ENCODE measurements at places on chromosomes 12 and 14. TPM values are rescaled to one million over a fixed set of nuclear protein-coding genes. Genes with fewer than 3 reads are reported as not detected.

Gene ATN1
- 66.4 TPM for polyA plus RNA-seq

Gene NOXRED1
- polyA plus RNA-seq = 0.31 TPM

Gene TPH2
- not detected for polyA plus RNA-seq

Gene KRR1
- polyA plus RNA-seq = 48.4 TPM

Gene PAH
- polyA plus RNA-seq = not detected

Gene SYCP3
- polyA plus RNA-seq = 0.94 TPM

DNA sequence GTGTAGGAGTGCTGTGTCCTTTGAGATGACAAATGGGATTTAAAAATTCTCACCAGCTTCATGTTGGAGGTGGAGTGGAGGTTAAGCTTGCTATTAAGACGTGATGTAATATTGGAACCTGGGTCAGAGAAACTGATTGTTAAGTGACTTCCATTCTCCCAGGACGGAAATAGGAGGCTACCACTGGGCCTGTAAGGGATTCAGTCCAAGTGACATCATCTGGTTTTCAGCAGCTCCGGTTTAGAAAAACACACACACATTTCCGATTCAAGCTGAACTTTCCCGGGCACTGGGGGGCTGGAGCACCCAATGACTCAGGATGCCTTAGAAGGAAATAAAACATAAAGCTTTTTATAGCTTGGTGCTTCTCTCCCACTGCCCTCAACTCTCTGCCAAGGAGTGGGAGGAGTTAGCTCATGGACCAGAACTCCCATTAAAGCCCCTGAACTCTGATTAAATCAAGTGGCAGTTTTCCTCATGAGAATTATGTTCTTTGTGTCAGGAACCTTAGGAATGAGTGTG, 12.4 kb downstream of the CALM1 start:
- DNase-seq = peak; percentile 91

- DNase-seq = no peak
Measured at GRCh38 chr14:80847070-80847469, 94.5 kb downstream of the CEP128 start.

DNA sequence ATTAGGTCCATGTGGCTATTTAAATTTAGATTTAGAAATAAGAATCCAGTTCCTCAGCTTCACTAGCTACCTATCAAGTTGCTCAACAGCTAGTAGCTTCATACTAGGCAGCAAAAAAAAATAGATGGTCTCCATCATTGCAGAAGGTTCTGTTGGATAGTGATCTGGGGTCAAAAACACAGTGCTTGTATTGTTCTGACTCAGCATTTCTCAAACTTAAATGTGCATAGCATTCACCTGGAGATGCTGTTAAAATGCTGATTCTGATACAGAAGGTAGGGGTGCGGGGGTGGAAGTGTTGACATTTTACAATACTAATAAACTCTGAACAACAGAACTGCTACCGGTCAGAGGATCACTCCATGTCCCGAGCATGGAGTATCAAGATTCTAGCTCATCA, 51.3 kb downstream of the PRICKLE1 start:
- no peak for DNase-seq

DNA sequence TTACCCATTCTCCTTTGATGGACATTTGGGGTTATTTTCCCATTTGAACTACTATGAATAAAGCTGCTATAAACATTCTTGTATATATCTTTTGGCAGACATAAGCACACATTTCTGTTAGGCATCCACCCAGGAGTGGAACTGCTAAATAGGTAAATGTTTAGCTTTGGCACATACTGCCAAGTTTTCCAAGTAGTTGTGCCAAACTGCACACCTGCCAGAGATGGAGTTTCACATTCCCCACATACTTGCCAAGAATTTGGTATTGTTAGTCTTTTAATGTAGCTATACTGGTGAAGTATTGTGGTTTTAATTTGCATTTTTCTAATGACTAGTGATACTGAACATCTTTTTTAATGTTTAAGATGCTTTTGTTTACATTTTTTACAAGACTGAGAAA, 201.0 kb downstream of the GXYLT1 start:
- no peak for DNase-seq

- no peak for DNase-seq
Measured at GRCh38 chr14:102241147-102241546, 63.8 kb downstream of the MOK start.

DNA sequence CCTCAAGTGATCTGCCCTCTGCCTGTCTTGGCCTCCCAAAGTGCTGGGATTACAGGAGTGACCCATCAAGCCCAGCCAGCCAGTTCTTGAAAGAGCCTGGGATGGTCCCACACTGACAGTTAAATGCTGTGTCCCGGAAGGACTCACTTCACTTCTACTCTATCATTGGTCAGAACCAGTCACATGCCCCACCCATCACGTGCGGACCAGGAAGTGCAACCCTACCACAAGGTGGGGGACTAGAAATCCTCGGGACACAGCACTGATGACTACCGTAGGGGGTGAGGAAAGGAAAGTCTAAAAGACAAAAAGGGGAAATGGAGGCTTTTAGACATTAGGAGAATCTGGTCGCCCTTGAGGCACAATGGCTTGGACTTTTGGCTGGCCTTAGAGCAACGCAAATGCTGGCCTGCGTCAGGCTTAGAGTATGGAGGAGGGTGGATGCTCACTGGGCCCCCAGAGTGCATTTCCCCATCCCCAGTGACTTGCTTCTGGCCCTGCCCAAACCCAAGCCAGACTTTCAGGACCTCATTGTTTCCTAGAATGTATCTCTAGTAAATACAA, 207.7 kb downstream of the TTC8 start:
- DNase-seq = no peak

DNA sequence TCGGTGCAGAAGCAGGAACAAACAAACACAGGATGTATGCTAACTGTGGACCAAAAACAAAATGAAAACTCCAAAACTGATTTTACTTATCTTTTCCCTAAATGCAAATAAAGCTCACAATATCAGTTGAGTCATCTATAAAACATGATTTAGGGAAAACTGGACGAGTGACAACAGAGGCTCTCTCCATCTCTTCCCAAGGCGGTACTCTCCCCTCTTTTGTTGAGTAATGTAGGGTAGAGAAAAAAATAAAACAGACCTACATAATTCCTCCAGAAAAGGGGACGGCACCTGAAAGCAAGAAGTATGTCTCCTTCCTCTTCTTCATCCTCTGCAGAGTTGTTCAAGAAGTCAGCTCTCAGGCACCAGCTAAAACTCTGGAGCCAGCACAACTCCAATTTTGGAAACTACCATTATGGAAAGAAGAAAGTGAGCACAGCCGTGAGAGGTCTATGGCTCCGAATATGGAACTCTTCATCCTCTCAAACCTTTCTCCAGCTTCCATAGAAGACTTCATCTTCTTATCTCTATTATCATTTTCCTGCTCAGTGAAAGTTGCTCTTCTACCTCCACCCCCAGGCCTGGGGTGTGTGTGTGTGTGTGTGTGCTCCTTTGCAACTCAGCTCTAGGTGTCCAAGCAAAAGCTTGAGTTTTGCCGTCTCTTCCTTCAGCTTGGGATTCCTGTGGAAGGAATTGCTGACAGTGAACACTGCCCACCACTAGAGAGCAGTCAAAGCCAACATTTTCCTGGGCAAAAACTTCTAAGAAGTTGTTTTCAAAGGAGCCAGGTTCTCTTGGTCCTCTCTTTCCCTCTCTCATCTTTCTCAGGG, 155.4 kb downstream of the DIO2 start:
- DNase-seq = peak; percentile 65

- no peak for DNase-seq
Measured at GRCh38 chr12:29429999-29430715, 49.2 kb upstream of the ERGIC2 start.

- DNase-seq = no peak
Measured at GRCh38 chr12:65501935-65502334, 223.5 kb downstream of the MSRB3 start.

DNA sequence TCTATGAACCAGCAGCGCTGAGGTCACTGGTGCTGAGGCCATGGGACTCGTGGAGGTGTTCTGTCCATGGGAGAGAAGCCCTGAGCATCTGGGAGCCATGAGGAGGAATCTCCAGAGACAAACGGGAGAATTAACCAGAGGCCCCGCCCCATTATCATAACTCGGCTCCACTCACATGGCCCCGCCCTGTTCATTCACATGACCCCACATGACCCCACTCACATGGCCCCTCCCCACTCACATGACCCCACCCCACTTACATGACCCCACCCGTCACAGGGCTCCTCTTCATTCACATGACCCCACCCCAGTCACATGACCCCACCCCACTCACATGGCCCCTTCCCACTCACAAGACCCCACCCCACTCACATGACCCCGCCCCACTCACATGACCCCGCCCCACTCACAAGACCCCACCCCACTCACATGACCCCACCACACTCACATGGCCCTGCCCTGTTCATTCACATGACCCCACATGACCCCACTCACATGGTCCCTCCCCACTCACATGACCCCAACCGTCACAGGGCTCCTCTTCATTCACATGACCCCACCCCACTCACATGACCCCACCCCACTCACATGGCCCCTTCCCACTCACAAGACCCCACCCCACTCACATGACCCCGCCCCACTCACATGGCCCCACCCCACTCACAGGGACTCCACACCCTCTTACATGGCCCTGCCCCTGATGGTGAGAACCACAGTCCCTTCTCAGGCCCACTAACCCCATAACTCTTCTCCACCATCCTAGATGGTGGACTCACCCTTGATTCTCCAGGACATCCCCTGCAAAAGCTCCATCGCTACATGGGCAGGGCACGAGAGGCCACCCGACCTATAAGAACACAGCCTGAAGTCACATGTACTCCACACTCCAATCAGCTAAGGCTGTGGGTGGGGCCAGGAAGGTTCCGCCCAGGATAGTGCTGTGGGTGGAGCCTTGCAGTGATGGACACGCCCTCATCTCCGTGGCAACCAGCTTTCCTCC, 151.1 kb upstream of the SFSWAP start:
- no peak for DNase-seq

- DNase-seq = no peak
Measured at GRCh38 chr12:49882248-49882850, 21.4 kb downstream of the FAIM2 start.

DNA sequence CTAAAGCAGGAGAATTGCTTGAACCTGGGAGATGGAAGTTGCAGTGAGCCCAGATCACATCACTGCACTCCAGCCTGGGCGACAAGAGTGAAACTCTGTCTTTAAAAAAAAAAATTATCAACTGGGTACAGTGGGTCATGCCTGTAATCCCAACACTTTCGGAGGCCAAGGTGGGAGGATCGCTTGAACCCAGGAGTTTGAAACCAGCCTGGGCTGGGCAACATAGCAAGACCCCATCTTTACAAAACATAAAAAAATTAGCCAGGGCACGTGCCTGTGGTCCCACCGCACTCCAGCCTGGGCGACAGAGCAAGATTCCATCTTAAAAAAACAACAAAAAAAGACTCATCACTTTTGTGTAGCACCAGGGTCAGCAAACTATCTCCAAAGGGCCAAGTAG, 7.1 kb upstream of the NANOG start:
- DNase-seq = no peak

DNA sequence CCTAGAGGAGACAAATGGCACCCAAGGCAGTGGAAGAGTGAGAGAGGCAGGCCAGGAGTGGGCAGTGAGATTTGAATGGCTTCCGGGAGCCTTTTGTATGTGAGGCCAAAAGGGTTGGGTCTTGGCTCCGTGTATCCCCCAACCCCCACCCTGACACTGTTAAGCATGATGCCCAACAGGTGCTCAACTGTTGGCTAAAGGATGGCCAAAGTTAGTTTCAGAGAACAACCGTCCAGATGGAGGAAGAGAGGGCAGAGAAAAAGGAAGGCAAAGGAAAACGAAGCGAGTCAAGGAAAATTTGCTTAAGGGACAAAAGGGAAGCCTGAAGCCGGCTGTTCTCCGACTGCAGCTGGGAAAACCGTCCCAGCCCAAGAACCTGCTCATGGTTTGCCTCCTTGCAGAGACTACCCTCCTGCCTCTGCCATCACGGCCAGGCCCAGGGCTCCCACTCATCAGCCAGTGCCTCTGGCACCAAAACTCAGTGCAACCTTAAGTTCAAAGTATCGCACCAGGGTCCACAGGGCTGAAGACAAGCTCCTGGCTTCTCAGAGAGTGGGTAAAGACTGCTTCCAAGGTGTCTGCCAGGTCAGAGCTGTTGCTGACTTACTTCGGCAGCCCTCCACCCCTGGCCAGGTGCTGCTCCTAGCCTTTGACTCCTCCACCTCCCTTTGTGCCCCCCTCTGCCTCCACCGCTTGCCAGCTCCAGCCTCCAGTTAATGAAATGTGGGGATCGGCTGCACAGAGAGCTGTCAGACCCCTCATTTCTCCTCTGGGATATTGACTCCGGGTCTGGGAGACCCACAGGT, 4.2 kb upstream of the C1QL4 start:
- DNase-seq = peak; percentile 16

- DNase-seq = no peak
Measured at GRCh38 chr14:95663226-95663797, 22.9 kb upstream of the TCL1B start.

GRCh38 chr12:12505544-12506495, 56.8 kb downstream of the DUSP16 start:
- DNase-seq = peak; percentile 79

DNA sequence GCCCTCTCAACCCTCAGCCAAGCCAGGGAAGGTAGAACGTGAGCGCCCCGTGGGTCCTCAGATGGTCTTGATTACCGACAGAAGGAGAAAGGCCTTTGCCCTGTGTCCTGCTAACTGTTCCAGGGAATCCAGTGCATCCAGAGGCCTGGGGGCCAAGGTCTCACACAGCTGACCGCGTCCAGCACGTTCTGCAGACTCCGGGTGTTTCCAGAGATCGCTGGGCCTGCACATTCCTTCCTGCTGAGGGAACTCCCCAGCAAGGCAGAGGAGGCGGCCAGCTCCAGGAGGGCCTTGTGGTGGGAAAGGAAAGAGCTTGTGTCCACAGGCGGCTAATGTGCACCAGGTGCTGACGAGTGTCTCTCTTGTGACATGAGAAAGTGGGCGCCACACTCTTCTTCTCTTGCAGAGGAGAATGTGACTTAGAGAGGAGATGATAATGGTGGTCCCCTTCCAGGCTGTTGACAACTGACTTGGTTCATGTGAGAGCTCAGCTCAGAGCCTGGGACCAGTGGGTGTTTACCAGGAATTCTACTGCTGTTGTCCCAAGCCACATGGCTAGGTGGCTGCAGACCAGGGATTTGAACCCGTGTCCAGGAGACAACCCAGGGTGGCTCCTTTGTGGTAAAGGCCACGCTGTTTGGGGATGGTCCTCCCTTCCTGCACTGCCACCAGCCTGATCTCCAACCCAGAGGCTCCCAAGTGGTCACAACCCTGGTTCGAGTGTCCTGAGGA, 46.8 kb upstream of the DLK1 start:
- DNase-seq = peak; percentile 93
